ENCODE measurements at places on chromosomes 11 and 22.

DNA sequence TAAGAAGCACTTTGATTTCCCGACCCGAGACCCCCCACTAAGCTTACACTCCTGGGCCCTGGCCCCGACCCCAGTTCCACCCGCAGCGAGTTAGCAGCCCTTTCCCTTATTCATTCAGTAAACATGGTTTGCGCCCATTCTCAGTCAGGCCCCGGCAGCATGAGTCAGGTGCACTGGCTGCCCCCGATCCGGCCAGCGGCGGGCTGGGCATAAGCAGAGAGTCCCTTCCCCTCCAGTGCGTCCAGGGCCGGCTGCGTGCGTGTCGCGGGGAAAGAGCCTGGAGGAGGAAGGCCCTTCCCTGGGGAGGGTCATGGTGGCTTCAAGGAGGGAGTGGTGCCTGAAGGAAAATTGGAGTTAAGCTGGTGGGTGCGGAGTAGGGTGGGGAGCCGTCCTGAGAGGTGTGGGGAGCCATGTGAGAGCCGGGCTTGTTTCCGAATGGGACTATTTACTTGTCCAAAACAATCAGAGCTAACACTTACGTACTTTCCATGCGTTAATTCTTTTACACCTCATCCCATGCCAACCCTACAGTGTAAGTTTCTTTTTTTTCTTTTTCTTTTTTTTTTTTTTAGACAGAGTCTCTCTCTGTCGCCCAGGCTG is 657 bp downstream of the IGHMBP2 start:
- DNase-seq = peak; percentile 71

GRCh38 chr11:118878163-118878563 is 5.5 kb upstream of the CXCR5 start:
- DNase-seq = no peak

DNA sequence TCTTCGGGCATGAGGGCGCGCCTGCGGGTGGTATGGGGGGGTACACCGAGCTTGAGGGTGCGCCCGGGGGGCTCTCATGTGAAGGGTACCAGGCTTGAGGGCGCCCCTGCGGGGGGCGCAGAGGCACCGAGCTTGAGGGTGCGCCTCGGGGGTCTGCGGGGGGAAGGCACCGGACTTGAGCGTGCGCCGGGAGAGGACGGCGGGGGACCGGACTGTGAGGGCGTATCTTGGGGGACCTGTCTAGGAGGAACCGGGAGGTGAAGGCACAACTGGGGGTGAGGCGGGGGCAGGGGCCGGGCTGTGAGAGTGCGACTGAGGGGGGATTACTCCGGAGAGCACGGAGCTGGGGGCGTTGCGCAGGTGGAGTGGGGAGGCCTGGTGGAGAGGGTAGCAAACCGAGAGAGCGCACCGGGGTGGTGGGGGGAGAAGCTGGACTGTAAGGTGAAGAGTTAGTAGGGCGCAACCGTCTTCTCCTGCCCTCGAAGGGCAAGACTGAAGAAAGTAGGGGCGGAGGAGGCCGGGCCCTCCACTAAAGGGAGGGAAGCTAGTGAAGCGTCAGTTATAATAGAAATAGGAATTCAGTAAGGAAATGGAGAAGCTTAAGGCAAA is 1.1 kb upstream of the DDX6 start:
- DNase-seq = peak; percentile 76

DNA sequence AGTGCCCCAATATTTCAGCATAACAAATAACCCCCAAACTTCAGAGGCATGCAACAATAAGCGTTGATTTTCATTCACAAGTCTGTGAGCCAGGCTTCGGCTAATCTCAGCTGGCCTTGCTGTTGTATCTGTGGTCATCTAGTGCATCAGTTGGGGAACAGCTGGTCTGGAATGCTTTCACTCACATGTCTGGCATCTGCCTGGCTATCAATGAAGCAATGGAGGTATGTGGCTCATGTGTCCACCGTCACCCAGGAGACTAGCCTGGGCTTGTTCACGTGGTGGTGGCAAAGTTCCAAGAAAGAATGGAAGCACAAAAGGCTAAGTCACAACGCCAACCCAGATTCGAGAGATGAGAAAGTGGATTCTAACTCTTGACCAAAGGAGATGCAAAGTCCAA is 304.8 kb upstream of the ISX start:
- DNase-seq = no peak

DNA sequence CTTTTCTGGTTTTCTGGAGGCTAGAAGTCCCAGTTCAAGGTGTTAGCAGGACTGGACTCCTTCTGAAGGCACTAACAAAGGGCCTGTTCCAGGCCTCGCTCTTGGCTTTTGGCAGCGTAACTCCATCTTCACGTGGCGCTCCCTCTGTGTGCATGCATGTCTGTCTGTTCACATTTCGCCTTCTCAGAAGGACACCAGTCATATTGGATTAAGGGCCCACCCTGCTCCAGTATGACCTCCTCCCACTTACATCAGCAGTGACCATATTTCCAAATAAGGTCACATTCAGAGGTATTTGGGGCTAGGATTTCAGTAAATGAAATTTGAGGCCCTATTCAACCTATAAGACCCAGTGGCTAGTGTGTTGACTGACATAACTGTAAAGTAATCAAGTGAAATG is 20.0 kb downstream of the APLP2 start:
- DNase-seq = no peak

Measured in sigmoid colon (tissue), 7 donors.